Neural crest cell (in vitro differentiated cells): ENCODE measurements at places on chromosomes 16 and 17.
A peak's percentile ranks its signal among the peaks of the same experiment; 100 is the strongest.

GRCh38 chr17:83065660-83066542 lies 13.5 kb upstream of the METRNL start:
- DNase-seq: no peak

- peak; percentile 48 for DNase-seq
Measured at GRCh38 chr17:732067-732901, at the start of gene TLCD3A. TLCD3A (plus strand) TSS chr17:732596; CDS start chr17:732648, 52 bp downstream.

DNA sequence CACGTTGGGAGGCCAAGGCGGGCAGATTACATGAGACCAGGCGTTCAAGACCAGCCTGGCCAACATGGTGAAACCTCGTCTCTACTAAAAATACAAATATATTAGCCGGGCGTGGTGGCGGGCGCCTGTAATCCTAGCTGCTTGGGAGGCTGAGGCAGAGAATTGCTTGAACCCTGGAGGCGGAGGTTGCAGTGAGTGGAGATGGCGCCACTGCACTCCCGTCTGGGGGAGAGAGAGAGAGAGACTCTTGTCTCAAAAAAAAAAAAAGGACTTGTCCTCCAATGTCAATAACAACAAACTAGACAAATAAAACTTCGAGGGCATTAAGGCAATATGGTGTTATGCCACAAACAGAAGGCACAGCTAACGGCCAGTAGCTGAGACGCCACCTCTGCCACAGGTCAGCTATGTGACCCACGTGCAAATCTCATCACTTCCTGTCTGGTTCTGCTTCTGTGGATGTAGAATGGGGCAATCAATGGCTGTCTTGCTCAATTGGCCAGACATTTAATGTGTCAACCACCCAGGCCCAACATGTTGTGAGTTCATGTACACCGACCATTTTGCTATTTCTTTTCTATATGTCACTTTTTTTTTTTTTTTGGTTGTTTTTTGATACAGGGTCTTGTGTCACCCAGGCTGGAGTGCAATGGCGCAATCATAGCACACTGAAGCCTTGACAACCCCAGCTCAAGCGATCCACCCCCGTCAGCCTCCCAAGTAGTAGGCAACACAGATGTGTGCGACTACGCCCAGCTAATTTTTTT lies 834 bp upstream of the TXNDC11 start:
- DNase-seq: no peak

- no peak for DNase-seq
Measured at GRCh38 chr17:59493867-59494266, 71.5 kb upstream of the DHX40 start.

DNA sequence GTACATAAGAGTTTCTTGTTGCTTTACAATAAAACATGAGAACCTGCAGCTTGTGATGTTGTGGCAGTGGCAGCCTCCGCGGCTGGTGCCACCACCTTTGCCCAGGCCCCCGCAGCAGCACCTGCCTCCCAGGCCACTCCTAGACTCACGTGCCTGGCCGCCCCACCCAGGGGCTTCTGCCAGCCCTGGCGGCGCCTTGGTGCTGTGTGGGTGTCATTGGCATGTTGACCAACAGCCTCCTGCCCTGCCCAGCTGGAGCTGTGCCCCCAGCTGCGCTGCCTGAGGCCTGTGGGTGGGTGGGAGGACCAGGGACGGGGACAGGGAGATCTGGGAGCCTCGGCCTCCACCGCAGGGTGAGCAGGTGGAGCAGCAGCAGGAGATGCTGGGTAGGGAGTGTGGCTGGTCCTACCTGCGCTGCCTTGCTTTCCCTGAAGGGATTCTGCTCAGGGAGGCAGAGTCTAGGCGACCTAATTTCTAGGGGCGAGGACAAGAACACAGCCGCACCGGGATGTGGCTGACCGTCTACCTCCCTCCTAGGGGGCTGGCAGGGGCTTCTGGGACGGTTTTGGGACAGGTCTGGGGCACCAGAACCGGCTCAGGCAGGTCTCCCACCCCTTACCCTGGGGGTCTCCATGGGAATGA lies 428 bp upstream of the DNASE1L2 start:
- DNase-seq: no peak

DNA sequence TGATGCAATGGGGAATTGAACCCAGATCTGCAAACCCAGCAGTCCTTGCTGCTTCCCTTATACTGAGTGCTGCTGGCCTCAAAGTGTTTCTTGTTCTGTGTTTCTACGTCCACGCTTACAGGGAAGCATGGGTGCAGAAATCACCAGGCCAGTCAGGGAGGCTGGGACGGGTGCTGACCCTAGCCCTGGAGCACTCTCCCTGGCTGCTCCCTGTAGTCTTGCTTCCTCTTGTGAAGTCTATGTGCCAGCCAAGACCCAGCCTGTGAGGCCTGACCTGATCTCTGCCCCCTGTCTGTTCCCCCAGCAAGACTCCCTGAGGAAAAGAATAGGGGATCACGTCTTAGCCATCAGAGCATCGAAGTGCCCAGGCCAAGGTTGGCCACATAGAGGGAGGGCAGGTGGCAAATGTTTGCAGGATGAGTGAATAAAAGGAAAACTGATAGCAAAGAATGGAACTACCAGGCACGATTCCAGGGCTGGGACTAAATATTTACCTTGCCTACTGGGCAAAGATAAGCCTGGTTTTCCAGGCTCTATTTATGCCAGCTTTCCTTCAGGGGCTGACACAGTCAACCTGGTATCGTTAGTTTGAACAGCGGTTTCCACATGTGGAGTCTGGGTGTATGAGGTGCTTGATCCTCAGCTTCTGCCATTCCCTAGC lies 41.2 kb upstream of the RHOT1 start:
- DNase-seq: no peak

DNA sequence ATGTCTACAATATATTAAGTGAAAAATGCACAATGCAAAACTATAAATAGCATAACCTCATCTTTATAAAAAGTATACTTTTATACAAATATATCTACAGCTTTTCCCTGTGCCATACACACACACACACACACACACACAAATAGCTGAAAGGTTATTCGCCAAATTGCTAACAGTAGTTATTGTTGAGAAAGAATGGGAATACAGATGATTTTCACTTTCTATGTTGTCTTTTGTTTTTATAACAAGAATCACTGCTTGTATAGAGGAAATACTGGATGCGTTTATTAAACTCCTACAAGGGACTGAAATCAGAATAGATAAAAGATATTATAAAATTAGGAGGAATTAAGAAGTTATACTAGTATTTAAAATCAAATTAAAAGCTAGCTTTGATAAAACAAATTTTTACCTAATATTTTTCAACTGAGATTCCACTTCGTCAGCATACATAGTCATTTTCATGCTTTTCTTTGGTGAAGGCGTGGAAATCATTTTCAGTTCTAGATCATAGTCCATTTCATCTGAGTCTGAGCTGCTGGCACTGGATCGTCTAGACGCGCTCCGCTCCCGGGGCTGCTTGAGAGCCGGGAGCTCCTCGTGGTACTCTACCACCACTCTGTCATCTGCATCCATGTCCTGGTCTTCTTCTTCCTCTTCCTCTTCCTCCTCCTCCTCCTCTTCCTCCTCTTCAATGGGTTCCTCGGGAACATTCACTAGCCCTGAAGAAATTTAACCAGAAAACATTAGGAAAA lies 17.0 kb upstream of the ITGAE start:
- DNase-seq: no peak

DNA sequence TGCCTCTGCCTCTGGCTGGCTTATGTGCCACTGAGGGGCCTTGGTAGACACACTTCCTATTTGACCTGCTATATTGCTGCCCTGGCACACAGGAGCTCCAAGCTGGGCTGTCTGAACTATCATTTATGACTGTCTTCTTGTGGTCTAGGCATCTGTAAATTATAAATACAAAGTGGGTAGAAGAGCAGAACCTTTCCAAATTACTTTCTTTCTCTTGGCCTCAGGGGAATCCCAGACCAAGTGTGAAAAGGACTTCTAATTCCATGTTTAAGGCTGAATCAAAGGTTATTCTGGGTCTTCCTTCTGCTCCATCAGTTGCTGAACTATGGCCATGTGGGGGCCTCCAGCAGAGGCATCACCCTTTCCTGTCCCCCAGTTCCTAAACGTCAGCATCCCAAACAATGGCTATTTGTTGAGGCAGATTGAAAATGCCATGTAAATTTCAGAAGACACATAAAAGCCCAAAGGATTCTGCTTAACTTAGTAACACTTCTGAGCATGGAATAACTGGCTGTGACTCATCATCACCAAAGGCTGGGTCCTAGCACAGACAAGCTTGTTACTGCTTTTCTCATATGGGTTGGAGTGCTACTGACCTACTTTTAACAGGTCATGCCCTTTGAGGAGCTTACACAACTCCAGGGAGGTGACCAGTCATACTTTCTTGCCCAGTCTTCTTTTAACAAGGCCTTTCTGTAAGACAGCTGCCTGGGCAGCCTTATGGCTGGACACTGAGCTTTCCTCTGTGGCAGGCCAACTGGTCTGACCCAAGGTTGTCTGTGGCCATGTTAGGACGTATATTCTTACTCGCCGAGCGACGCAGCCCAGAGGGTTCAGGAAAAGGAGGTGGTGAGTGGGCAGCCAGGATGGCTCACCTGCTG lies 154.8 kb downstream of the VPS53 start:
- DNase-seq: no peak

DNA sequence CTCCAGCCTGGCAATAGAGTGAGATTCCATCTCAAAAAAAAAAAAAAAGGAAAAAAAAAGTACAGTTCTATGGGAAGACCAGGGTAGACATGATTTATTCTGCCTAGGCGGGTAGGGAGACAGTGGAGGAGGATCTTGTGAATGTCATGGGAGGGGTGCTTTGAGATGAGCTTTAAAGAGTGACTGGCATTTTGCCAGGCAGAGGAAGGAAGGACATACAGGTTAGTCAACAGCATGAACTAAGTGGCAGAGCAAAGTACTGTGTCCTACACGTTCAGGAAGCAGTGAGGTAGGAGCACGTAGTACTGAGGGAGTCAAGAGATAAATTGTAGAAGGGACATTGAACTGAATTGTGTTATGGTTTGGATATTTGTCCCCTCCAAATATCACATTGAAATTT lies 451.5 kb downstream of the TOX3 start:
- DNase-seq: no peak

DNA sequence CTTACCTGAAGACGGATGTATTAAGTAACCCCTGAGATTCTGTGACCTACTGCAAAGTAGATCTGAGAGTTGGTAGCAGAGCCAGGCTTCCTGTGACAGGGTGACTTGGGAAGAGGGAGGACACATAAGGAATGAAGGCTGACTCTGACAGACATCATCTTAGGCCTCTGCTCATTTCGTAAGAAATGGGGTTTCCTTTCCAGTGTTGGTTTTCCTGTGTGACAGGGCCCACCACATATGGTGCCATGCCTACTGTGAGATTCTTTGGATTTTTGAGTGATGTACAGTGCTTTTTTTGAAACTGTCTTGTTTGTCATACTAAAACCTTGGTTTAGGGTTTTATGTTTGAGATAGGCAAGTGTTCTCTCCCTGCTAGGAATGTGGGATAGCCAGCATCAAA lies 12.7 kb downstream of the LIG3 start:
- DNase-seq: no peak

GRCh38 chr16:11546608-11547061 lies 40.1 kb downstream of the LITAF start:
- DNase-seq: no peak

GRCh38 chr17:48567646-48568354 lies 10.3 kb downstream of the HOXB4 start:
- no peak for DNase-seq

DNA sequence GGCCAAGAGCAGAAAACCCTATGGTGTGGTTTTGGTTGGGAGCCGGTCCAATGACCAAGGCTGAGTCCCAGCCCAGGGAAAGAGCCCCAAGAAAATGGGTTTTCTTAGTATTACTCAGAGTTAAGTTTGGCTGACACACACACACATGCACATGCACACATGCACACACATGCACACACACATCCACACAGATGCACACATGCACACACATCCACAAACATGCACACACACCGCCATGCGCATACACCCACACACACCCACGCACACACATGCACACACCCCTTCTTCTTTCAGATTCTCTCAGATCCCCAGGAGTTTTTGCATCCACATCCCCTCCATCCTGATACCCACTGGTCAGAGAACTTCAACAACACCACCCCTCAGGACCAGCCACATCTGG lies 9.1 kb downstream of the ABCC12 start:
- DNase-seq: no peak

DNA sequence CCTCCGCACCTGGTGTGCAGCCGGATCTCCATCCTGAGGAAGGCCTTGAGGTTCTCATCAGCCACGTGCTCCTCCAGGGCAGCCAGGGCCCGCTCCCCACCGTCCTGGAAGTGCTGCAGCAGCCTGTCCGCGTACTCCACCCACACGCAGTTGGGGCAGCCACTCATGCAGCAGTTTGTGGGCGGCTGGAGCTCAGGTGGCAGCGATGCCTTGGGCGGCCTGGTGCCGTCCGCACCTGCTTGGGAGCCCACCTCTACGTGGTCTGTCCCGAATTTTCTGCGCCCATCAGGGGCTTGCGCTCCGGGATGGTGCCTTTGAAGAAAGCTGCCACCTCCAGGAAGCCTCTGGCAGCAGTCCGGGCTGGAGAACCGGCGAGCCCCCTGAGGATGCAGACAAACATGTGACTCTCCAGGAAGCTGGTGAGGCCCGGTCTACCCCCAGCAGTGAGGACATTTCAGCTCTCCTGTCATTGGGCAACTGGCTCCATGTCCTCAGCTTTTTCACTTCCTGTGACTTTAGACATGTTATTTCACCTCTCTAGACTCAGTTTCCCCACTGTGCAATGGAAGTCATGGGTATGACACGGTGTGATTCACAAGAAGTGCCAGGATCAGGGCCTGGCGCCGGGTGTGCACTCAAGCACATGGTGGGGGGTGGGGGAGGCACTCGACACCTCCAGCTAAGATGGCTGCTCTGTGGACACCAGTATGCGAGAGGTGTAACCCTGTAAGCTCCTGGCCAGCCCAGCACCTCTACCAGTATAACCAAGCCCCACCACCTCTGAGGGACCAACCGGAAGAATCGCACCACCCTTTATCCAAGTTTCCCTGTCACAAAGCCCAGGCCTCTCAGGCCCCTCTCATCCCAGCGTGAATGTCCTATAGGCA lies 957 bp downstream of the OXLD1 start:
- DNase-seq: no peak

DNA sequence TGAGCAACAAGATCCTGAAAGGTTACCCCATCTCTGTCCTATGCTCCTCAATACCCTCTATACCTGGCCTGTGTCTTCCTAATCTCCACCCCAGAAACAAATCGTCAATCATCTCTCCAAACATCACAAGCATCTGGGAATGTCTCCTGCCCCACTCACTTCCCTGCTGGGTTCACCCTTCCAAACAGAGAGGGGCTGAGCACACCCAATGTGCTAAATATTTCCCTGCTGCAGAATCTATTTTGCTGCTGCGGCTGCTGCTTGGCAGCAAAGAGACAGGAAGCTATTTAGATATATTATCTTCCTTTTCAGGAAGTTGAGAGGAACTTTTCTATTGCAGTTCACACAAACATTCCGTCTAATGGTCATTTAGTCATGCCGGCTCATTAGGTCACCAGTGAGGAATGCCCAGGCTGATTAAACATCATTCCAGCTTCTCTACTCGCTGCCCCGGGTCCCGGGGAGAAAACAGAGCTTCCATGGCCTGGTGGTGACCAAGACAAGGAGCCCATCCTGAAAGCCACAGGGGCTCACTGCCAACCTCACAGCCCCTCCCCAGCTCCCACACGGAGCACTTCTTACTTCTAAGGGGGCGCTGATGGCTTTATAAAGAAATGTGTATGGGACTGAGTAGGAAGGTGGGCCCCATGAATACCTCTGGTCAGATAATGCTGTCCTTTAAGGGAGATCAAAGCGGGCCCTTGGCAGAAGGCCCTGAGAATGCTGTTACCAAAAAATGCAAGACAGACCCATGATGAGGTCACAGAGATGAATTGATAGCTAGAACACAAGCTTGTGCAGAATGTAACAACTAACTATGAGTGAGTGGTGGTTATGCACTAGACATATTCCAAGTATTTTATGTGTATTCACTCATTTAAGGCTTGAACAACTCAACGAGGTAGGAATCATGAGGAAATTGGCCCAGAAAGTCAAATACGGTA lies 218.3 kb downstream of the SOX9 start:
- no peak for DNase-seq
